ENCODE measurements at places on chromosomes 6 and 20. TPM values are rescaled to one million over a fixed set of nuclear protein-coding genes. Genes with fewer than 3 reads are reported as not detected.

DNA sequence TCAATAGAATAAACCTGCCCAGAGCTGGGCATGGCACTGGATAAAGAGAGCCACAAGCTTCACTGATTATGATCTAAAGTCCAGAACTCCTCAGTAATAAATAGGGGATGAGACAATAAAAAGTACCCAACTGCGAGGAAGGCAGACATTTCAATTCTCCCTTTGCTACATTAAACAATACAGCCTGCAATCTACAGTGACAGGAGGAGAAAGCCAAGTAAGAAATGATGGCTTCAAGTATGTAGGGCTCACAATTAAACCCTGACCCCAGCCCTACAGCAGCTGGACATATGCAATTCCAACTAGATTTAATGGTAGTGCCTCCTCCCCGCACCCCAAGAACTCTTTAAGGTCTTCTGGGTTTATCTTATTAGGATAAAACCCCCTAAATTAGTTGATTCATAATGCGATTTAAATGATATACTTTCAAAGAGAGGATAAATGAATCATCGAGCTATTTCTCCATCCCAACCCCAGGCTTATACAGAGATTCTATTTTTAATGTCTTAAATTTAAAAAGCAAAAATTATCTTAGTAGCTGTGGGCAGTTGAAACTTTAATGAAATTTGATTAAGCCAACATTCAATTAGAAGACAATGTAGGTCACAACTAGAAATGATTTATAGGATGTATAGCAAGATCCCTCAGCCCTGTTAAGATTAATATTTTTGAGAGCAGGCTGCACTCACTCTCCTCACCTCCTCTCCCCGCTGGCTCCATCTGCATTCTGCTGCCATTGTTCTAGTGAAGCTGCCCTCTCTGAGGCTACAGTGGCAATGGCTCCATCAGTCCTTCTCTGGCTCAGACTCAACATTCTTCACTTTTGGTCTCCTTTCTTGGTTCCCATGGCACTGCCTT is 57.1 kb downstream of the OGFRL1 start:
- DNase-seq: no peak

GRCh38 chr20:57660922-57661745 is 40.9 kb upstream of the ZBP1 start:
- no peak for DNase-seq

GRCh38 chr6:55199239-55199638 is 24.9 kb downstream of the HCRTR2 start:
- no peak for DNase-seq

DNA sequence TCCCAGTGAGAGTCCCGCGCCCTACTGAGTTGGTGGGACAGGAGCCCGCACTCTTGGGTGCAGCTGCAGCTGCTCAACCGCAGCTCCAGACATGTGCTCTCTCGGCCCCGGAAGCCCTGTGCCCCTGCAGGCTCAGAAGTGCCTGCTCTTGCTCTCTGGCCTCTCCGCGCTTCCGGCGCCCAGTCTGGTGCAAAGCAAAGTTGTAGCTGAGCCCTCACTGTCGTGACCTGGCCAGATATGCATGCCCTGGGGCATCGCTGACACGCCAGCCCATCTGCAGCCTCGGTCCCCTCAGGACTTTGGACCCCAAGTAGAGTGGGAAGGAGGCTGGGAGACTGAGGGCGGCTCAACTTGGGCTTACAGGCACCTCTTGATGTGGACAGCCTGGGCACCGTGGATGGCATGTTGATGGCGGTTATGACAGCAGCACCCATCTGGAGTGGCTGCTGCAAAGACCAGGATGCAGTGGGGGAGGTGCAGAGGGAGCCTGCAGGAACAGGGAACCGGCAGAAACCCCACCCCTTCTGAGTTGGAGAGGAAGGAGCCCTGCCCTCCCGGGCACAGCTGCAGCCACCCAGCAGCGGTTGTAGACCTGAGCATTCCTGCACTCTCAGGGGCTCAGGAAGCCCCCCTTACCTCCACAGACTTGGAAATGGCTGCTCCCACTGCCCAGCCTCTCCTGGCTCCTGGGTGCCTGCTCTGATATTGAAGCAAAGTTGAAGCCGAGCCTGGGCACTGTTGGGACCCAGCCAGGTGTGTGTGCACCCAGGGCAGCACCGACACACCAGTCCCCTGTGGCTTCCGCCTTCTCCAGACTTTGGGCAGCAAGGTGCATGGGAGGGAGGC is 462.6 kb downstream of the TBC1D32 start:
- no peak for DNase-seq

- no peak for DNase-seq
These were observed 157.8 kb upstream of the RUNX2 start for GRCh38 chr6:45170309-45170708.

DNA sequence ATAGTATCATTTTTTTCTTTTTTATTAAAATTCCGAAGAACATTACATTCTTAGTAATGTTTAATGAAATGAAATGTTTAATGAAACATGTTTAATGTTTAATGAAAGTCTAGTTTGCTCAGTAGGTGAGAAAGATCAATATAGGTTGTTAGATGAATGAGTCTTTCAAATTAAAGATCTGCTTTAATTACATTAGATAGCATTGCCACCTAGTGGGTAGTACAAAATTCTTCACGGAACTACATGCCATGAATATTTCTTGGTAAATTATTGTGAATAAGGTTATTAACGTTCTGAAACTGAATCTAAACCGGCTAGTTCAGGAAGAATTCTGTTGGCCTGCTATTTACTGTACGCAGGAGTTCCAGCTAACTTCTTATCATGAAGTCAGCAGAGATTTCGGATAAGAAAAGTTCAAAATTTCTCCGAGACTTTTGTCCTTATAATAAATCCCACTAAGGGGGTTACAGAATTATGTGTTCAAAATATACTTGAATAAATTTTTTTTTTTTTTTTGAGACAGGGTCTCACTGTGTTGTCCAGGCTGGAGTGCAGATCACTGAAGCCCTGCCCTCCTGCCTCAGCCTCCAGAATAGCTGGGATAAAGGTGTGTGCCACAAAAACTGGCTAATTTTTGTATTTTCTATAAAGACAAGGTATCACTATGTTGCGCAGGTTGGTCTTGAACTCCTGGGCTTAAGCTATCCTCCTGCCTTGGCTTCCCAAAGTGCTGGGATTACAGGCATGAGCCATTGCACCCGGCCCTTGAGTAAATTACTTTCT is 7.9 kb upstream of the GMNN start:
- peak; percentile 39 for DNase-seq

DNA sequence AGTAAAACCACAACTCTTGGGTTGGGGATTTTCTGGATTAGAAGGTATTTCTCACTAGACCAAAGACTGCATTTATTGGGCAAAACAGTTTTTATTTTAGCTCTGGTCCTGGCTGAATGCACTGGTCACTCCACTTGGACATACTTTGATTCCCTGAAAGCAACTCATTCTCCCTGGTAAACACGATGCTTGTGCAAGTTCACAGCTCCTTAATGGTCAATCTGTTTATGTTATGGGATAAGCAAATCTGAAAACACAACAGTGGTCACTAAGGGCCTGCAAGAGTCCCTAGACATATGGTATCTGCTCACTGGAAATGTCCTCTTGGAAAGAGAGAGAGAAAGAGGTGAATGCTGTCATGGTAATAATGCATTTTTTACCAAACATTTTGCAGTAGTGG is 559.8 kb downstream of the CDH26 start:
- no peak for DNase-seq

DNA sequence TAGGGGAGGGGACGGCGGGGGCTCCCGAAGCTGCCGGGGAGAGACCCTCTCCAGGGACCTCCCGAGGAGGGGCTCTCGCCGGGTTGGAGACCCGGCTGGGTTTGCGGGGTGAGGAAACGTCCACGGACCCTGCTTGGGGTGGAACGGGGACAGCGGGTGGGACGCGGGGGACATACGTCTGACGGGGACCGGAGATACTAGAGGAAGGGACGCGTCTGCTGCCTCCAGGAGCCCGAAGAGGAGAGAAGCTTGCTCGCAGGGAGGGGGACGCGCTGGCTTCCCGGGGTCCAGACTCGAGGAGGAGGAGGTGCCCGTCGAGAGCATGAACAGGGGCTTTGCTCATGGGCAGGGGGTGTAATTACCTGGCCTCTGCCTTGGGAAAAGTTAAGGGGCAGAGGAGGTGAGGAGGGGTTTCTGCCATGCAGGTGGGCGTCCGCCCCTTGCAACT is 593 bp downstream of the DNMT3B start:
- no peak for DNase-seq

- no peak for DNase-seq
These were observed 32.7 kb upstream of the MCM3 start for GRCh38 chr6:52317211-52317610.

- no peak for DNase-seq
These were observed 175.6 kb downstream of the RNF144B start for GRCh38 chr6:18562726-18563125.

- DNase-seq: no peak
These were observed 29.1 kb upstream of the SLC2A12 start for GRCh38 chr6:134081506-134081905.

DNA sequence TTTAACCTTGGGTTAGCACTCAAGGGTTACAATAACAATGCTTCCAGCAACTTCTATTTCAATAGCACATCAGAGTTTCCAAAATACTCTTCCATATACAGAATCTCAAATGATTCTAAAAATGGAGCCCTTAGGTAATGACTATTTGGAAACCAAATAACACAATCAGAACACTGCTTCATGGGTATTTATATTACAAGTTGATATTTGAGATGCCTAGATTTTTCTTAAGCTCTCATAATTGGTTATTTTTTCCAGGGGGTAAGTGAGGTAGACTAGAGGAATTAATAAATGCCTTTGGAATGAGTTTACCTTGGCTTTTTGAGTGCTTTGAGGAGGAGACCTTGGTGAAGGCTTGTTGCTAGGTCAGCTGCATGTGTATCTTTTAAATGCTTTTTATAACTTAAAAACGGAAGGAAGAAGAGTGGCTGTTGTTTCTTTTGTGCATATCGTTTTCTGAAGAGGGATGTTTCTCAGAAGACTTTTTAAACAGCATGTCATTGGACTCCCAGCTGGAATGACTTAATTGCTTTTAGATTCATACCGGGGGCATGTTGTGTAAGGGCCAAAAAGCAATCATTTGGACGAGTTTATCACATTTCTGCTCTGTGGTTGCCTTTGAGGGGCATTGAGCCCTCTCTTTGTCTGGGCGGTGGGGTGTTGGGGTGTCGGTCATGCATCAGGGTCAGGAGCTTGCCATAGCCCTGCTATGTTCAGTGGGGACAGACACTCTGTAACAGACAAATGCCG is 186.0 kb downstream of the DTNBP1 start:
- DNase-seq: no peak

- DNase-seq: no peak
These were observed 70.8 kb downstream of the CD164 start for GRCh38 chr6:109311471-109311870.

GRCh38 chr6:32406857-32407256 is at the start of gene BTNL2:
TSS of gene BTNL2 (minus strand) at chr6:32407181. CDS start at chr6:32407123, 58 bp downstream.
- DNase-seq: no peak

GRCh38 chr20:59028812-59029211 is 3.3 kb downstream of the ATP5F1E start:
- DNase-seq: no peak

GRCh38 chr6:41651962-41652657 is 13.8 kb downstream of the MDFI start:
- DNase-seq: no peak

- DNase-seq: no peak
These were observed 604 bp upstream of the RAB5IF start for GRCh38 chr20:36604952-36605398.

DNA sequence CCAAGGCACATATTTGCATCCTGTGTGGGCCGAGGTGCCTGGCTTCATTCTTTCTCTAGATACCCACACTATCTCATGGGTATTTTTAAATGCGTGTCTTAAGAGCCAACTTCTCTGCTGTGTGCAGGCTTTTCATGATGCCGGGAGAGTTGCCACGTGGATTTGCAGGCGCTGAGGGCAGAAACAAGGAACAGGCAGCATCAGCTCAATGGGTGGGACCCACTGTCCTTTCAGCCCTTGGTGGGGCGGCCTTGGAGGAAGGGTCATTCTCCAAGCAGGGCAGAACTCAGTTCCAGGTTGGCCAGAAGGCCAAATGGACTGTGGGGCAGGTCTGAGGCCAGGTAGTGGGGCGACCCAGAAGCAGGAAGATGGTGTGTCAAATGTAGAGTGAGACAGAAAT is 84.7 kb downstream of the PHACTR3 start:
- DNase-seq: no peak

DNA sequence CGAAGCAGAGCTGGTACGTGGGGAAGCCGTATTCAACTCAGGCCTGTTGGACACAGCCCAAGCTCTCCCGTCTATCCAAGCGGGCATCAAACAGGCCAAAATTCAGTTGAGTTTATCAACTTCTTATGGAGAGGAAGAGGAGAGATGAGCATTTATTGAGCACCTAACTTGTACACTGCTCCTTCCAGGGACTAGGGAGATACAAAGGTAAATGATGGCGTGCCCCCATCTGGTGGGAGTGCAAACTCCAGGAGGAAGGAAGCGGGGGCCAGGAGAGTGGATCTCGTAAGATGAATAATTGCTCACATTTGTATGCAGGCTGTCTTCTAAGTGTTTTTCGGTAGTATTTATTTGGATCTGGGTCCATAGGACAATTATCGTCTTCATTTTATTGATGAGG is 146.6 kb downstream of the SOBP start:
- no peak for DNase-seq

DNA sequence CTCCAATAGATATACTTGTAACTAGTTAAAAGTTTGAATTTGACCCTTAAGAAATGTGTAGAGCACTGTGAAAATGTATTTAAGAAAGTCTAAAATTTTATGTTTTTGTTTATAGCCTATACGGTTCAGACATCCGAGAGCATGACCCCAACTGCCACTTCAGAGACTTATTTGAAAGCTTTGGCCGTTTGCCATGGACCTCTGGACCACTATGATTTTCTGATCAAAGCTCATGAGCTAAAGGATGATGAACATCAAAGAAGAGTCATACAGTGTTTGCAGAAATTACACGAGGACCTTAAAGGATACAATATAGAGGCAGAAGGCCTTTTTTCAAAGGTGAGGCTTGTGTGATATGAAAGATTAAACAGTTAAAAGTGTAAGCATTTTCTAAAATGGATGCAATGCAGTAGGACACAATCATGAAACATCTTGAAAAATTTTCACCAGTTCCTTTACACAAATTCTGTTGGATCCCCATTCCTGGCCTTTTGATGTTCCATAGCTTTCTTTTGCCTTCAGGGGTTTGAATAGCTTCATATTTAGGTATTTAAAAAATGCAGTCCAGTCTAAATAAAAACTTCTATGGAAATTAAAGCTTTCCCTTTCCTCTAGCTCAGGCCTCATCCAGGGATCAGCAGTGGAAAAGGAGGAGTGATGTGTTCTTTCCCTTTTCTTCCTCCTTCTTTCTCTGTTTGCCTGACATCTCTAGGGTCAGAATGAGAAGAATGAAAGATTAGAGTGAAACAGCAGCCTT is 29.0 kb downstream of the AFG1L start:
- DNase-seq: no peak

The TRDN gene
- polyA plus RNA-seq: not detected

The ALDH8A1 gene
- polyA plus RNA-seq: not detected

The CRYBG1 gene
- 13.0 TPM for polyA plus RNA-seq

The IPCEF1 gene
- polyA plus RNA-seq: not detected

The ATP9A gene
- polyA plus RNA-seq: 0.07 TPM

The HUS1B gene
- 1.9 TPM for polyA plus RNA-seq
